ENCODE measurements at places on chromosomes 2 and 18. TPM values are rescaled to one million over a fixed set of nuclear protein-coding genes. Genes with fewer than 3 reads are reported as not detected.

GRCh38 chr2:119482481-119483394 lies 41.5 kb downstream of the SCTR start:
- no peak for DNase-seq

GRCh38 chr2:98975611-98976010 lies 39.6 kb upstream of the CRACDL start:
- DNase-seq: no peak

DNA sequence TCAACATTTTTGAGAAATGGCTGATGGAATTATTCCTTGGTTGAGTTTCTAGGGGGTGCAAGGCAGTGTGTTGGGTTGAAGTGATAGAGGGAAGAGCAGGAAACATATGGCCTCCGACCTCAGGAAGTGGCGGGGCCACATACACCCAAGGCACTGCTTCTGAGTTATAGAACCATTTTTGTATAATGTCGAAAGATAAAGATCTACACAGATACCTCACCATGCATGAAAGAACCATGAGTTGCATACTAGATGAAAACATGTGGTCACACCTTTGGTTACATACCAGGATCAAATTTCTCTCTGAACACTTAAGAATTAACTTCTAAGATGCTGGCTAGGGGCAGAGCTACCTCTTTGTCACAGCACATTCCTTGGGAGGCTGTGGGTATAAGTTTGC lies 23.2 kb downstream of the LAMA3 start:
- no peak for DNase-seq

GRCh38 chr18:13279181-13280069 lies 60.9 kb downstream of the LDLRAD4 start:
- DNase-seq: no peak

- no peak for DNase-seq
These were observed 8.4 kb downstream of the ACVR1 start for GRCh38 chr2:157867703-157868102.

GRCh38 chr2:121076885-121077549 lies 208.0 kb downstream of the TFCP2L1 start:
- DNase-seq: peak; percentile 89

GRCh38 chr2:143988082-143988481 lies 531.8 kb downstream of the ZEB2 start:
- DNase-seq: no peak

GRCh38 chr18:24333084-24333483 lies 64.5 kb downstream of the OSBPL1A start:
- DNase-seq: no peak

DNA sequence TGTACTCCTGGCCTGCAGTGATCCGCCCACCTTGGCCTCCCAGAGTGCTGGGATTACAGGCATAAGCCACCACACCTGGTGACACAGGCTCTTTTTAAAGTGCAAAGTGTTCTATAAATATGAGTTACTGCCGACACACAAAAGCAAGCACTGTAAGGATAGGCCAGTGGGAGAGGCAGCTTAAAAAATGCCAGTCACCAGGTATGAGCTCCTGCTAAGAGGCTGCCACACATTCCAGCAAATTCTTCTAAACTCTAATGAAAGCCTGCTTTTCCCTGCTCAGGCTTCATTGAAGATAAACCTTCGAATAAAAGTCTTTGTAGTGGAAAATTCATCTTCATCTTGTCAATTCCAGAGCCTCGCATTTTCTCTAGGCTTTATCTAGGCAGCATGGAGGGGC lies 203.0 kb upstream of the PID1 start:
- DNase-seq: no peak

- DNase-seq: no peak
These were observed 47.8 kb upstream of the REG3G start for GRCh38 chr2:78977661-78978145.

GRCh38 chr2:19673213-19673791 lies 228.5 kb downstream of the TTC32 start:
- DNase-seq: no peak

DAPL1 gene
- 4.4 TPM for polyA plus RNA-seq

DNA sequence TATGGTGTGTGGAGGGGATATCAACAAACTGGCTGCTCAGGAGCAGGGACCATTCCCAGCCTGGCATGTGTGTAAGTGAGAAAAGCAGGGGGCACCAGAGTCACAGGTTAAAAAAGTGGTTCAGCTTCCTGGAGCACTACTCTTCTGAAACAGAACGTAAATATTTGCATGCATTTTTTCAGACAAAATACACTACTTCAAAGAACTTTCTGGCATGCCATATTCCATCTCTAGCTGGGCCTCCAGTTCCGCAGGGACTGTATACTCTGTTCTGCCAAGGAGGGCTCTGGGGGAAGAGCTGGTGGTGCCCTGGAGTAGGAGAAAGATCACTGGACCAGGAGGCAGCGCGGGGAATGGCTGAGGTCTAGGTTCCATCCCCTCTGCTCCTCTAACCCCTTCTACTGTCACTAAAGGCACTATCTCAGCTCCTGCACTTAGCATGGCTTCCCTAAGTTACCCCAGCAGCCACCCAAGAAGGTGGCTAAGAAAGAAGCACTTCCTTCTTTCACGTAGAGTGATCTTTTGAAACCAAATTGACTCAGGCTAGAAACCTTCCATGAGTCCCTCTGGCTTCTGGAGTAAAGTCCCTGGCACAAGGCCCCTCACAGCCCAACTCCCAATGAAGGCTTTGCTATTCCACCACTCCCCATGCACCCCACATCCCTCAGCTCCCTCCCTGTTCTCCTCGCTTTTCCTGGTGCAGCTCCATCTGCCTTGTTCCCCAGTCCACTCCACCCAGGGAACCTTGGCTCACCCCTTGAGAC lies 57.6 kb upstream of the CABLES1 start:
- no peak for DNase-seq

DNA sequence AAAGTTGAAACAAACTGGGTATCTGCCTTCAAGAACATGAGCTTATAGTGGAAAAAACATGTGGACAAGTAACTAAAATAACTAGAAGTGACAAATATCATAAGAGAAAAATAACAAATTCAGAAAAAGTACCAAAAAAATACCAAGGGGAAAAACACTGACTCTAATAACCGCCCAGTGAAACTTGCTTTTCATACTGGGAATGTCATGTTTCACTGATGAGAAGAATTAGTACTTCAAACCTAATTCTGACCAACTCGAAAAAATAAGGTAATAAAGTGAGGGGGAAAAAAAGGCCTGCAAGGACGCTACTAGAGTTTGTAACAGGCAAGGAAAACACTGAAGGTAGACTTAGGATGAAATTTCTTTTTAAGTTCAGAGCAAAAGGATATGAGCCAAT lies 83.6 kb downstream of the RTTN start:
- no peak for DNase-seq

DNA sequence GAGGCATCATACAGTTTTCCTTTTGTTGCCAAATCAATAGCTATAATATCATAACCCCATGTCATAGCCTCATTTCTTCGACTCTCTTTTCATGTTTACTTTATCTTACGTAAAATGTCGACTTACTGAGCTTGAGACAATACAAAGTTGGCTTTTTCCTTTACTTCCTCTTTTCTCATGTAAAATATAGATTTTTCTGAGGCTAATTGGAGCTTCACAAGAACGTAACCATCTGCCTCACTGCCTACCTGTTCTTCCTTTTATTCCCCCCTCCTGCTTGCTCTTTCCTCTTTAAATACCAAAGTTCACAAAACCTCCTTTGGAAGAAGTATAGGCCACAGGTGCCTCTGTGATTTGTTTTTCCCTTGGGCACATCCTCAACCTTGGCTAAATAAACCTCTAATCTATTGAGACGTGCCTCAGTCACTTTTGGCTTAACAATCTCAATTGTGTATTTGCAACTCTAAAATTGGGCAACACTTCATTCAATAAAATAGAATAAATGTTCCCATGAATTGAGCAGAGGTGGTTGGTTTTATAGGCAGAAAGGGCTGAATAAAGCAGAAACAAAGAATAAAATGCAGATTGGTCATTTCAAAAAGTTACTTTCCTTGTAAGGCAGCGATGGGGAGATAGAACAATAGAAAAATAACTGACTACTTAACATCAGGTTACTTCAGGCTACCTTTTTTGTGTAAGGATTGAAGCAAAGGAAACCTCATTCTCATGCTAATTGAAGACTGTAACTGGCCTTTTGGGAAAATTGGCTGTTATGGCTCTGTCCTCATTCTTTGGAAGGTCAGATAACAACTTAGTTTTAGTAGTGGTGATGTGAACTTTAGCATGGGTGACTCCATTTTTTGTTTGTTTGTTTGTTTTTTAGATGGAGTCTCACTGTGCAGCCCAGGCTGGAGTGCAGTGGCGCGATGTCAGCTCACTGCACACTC lies 21.3 kb downstream of the COMMD1 start:
- no peak for DNase-seq

DNA sequence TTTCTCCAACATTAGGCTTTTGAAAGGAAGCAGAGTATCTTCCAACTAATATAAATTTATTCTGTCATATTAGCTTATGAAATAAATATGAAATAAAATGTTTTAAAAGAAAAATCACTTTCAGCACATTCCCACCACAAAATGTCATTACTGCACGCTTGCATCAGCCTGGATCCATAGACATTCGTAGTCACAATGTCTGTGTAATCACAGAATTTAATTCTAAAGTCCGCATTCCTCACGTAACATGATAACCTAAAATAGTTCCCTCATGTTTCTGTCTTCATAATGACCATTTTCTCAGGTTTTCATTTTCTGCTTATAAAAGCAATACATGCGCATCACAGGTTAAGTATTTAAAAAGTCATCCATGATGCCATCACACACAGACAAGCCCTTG lies 47.1 kb downstream of the HDAC4 start:
- DNase-seq: no peak

Data from testis (tissue), 5 donors.